HT-29 (cell line): ENCODE measurements at places on chromosomes 4 and X. TPM values are rescaled to one million over a fixed set of nuclear protein-coding genes. Genes with fewer than 3 reads are reported as not detected.

GRCh38 chr4:1175635-1176229 lies 3.3 kb upstream of the SPON2 start:
- DNase-seq = no peak

GRCh38 chrX:106599411-106599810 lies 12.4 kb upstream of the RADX start:
- DNase-seq = no peak

GRCh38 chrX:102672856-102673255 lies 21.6 kb downstream of the GPRASP1 start:
- no peak for DNase-seq

- no peak for DNase-seq
These were observed 91.7 kb downstream of the EFNB1 start for GRCh38 chrX:68920561-68920960.

DNA sequence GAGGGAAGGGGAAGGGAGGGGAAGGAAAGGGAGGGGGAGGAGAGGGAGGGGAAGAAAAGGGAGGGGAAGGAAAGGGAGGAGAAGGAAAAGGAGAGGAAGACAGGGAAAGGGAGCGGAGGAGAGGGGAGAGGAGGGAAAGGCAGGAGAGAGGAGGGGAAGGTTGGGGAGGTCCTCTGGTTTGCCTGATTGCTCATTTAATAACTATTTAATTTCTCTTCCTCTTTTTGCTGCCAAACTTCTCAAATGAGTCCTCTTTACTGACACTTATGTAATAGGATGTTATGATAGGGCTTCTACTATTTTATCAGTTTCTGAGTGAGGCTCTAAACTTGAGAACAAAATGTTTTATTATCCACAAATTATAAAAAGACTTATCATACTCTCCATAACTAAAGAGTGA lies 35.4 kb upstream of the PPA2 start:
- DNase-seq = no peak

GRCh38 chrX:41386222-41386990 lies 52.4 kb downstream of the DDX3X start:
- no peak for DNase-seq

- no peak for DNase-seq
These were observed 64.2 kb downstream of the MAGEA10 start for GRCh38 chrX:152074163-152074562.

DNA sequence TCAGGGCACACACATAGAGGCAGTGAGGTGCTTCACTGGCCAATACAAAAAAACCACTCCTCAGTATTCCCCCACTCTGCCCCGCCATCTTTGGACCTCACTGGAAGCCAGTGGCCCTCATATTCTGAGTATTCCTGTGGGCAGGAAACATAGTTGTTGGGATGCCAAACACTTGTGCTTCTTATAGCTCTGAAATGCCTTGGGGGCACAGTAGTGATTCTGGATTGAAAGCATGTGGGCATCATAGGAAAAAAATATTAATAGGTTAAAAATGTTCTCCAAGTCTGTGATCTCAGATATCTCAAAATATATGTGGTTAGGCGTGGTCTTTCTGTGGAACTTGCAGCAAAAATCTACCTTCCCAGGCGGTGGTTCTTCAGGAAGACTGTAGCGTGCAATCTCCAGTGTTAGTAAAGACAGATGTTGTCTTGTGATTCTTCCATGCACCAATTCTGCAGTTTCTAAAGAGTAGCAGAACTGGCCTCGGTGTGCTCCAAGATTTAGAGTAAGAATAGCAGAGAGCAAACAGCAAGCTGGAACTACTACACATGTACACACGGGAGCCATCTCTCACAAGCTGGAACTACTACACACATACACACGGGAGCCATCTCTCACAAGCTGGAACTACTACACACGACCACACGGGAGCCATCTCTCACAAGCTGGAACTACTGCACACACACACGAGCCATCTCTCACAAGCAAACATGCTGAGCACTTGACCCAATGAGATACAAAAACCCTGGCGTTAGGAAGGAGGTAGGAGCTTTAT lies 8.0 kb upstream of the TENM3 start:
- no peak for DNase-seq

DNA sequence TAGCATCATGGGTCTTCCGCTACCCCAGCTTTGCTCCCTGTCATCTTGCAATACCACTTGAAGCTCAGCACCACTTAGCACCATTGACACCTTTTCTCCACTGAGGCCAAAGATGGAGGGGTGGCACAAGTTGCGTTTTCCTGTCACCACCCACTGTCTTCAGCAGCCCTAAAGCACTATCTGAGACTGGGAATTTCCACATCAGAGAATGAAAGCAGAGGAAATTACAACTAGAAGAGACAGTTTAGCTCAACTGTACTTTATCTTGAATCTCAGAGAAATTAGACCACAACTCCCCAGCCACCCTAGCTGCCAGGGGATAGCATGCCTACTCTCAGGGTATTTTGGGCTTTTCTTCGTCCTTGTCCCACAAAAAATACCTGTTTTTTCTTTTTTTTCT lies 111.0 kb downstream of the DDIT4L start:
- no peak for DNase-seq

- DNase-seq = no peak
These were observed 111.7 kb downstream of the SNCA start for GRCh38 chr4:89725268-89725667.

DNA sequence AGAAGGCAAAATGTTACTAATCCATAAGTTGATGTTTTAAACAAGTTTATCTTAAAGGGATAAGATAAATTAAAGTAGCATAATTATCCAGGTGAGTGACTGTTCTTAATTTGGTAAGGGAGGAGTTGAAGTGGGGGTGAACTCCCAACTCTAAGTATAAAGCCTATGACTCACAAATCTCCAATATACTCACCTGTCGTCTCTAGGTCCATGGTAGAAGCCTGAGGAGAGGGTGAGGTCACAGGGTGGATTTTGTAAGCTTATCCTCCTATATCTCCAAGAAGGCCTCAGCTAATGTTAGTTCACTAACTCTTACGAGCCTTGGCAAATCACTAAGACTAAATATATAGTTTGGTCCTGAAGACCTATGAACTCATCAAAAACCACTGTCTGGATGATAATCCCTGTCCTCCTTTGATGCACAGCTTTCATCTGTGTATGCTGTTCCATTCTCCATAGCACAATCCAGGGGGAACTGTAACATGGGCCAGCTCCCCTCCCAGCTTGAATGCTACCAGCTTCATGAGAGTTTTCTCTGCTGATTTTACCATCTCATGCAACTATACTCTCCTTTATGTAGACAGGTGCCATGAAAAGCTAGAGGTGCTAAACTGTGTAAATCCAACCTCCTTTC lies 158.7 kb downstream of the BTC start:
- DNase-seq = peak; percentile 52

DNA sequence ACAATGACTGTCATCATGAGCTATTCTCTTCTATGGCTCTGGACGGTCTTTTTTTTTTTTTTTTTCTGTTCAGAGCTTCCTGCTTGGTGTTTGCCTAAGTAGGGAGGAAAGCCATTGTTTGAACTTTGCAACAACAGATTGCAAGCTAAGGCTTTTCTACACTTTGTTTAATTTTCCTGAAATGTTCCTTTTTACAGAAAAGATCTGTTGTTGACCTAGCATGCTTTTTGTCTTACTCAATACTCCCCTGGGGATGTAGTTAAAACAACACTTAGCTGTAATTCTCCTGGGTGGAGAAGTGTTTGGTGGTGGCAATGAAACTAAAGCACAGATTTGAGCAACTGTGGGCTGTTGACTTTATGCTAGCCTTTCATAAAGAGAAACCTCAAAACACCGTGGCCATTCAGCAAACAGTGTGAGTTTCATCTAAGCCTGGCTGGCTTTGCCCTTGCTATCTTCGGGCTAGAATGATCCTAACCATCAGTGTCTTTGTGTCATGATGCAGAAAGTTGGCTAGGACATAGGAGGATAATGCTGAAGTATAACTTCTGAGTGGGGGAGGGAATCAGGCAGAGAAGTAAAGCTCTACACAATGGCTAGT lies 110.5 kb downstream of the ANXA3 start:
- peak; percentile 35 for DNase-seq

DNA sequence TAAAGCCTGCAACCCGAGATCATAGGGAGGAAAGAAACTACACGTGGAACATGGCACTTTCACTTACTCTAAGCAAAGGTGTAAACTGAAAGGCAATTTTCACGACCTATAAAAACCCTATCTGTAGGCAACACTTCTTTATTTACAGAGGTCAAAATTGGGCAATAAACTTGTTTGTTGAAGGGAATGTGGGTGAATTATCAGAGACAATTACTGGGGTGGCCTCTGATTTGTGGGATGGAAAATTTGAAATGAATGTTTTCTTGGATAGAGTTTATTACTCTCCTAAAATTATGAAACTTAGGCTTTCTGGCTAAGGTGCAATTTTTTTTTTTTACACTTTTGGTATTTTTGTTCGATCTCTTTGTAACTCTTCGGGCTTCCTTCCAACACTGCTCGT lies 734.1 kb upstream of the TENM3 start:
- no peak for DNase-seq

- no peak for DNase-seq
These were observed 79.2 kb upstream of the CLCN4 start for GRCh38 chrX:10077425-10078188.

- peak; percentile 90 for DNase-seq
These were observed 264.3 kb downstream of the TECRL start for GRCh38 chr4:64144994-64145393.

GRCh38 chr4:8876982-8877779 lies 5.5 kb upstream of the HMX1 start:
- no peak for DNase-seq

DNA sequence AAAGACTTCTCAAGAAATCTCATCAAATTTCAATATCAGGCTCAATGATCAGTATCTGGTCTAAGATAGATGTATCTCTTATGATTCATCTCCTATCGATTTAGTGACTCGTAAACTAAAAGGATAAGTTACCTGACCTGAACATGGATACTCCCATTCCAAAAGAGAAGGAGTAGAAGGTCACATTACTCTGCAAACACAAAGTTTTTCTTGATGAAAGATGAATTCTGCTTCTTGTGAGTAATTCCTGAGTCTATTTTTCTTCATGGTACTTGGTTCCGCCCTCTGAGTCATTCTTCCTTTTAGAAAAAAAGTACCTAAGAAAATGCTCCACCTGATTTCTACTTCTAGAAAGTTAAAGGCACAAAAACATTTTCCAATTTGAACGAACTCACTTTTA lies 223.1 kb upstream of the SLIT2 start:
- DNase-seq = peak; percentile 7

GRCh38 chr4:163165217-163166017 lies 1.3 kb downstream of the NAF1 start:
- peak; percentile 36 for DNase-seq

- DNase-seq = no peak
These were observed 75.7 kb upstream of the GUCY1A1 start for GRCh38 chr4:155590796-155591585.

DNA sequence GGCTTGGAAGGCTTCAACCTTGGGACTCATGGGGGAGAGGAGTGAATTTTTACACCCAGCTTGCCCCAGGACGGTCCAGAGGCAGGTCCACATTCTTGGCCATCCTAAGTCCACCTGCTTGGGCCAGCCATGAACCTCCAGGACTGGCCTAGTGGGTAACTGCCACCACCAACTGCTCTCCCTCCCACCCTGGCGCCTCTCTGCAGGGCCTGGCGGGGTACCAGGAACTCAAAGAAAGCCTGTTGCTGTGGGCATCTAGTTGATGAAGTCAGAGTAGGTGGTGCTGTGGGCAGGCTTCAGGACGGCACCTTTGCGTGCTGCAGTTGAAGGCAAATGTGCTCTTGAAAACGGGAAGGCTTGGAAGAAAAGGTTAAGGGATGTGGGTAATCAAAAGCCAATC lies 12.0 kb downstream of the BCOR start:
- DNase-seq = no peak

DNA sequence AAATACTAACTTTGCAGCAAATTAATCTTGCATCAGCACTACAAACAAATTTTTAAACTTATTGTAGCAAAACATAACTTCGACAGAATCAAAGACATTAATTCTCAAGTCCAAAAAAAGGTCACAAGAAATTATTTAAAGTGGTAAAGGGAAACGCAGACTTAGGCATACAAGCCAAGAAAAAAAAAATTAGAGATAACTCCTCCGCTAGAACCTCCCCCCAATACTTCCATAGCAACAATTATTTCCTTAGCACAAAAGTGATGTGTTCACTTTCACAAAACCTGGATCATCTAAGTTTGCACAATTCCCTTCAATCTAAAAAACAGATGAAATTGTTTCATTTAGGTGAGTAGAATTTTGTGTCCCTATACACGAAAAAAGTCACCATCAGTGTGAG lies 1.1 kb downstream of the LRBA start:
- no peak for DNase-seq

DNA sequence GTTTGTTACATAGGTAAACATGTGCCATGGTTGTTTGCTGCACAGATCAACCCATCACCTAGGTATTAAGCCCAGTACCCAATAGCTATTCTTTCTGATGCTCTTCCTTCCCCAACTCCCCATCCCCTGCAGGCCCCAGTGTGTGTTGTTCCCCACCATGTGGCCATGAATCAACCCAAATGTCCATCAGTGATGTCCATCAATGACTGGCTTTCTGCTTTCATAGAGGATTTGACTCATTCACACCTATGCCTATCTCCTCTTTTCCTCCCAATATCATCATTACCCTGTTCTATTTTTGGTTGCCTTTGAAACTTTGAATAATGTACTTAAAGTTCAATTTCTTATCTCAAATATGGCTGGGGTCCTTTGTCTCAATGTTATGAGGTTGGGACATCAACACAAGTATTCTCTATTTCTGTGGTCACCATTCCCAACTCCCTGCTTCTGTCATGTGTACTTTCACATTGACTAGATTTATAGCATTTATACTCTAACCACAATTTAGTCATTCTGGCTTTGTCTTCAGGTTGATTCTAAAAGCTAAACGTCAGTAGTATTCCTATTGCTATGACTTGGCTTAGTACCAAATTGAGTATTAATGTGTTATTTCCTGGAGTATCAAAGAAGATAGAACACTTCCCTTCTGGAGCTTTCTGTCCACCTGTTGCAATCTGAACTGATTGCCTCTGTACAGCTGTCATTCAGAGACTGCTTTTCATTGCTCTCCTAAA lies 107.2 kb downstream of the TAB3 start:
- no peak for DNase-seq

DNA sequence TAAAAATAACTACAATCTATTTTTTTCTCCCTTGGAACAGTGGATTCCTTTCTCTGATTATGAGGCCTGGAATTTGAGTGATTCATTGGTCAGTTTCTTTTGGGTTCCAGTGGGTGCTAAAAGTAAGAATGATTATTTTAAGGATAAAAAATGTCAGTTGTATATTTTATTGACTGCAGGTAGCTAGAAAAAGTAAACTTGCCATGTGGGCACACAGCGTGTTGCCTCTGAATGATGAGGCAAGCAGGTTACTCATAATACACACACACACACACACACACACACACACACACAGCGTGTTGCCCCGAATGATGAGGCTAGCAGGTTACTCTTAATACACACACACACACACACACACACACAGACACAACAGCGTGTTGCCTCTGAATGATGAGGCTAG lies 13.8 kb downstream of the GALNT7 start:
- DNase-seq = no peak

- no peak for DNase-seq
These were observed 640.0 kb downstream of the RAB28 start for GRCh38 chr4:12844141-12844540.

MAGEA9B gene
- not detected in 2 replicates for total RNA-seq

MAGEA4 gene
- total RNA-seq = not detected in 2 replicates

TEX13B gene
- not detected in 2 replicates for total RNA-seq

IL3RA gene
- total RNA-seq = not detected in 2 replicates

GAGE12H gene
- total RNA-seq = not detected in 2 replicates

CFAP47 gene
- total RNA-seq = not detected in 2 replicates

CLIC2 gene
- 0.73 TPM in 1 of 2 replicates, not detected in the other for total RNA-seq

COL4A6 gene
- total RNA-seq = not detected in 2 replicates
